Kidney epithelial cell (primary cell): ENCODE measurements at places on chromosomes 2 and 18. TPM values are rescaled to one million over a fixed set of nuclear protein-coding genes. Genes with fewer than 3 reads are reported as not detected.

DNA sequence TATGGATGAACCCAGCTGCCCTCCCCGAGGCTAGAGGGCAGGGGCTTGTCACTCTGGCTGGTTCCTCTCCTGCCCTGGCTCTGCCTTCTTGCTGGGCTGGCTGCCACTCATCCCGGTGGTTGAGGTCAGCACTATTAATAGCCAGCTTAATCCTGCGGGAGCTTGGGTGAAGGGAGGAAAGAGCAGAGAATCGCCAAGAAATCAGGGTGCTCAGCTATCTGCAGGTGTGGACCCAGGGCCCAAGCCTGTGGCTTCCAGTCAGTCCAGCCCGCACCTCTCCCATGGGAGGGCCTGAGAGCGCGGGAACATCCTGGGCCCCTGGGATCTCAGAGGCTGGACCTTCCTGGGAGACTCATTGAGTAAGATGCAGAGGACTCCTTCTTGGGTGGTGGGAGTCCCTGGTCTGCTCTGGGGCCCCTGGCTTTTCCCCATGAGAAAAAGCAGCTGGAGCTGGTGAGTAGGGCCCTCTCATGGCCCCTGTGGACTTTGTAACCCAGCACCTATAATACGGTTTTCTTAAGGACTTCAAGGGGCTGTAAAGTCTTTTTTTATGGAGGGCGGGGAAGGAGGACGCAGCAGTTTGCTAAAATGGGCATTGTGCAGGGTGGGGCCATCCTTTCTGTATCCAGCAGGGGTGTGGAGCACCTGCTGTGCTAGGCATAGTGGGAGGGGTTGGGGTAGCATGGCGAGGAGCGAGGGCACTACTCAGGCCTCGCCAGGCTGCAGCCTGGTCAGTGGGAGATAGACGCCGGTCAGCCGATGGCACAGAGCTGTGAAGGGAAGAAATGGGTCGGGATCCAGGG, 27.4 kb upstream of the CNNM3 start:
- DNase-seq = no peak

Gene NPAS2
- 11.2 and 12.8 TPM in 2 replicates for total RNA-seq

Gene DUSP11
- total RNA-seq = 29.8 and 30.2 TPM in 2 replicates

- DNase-seq = no peak
Measured at GRCh38 chr2:143850084-143850483, 669.8 kb downstream of the ZEB2 start.

Gene TMEM169
- 3.8 and 4.6 TPM in 2 replicates for total RNA-seq

Gene SIX3
- not detected in 2 replicates for total RNA-seq
